HFF-Myc (cell line): ENCODE measurements at places on chromosomes 16 and 17.
A peak's percentile ranks its signal among the peaks of the same experiment; 100 is the strongest.

DNA sequence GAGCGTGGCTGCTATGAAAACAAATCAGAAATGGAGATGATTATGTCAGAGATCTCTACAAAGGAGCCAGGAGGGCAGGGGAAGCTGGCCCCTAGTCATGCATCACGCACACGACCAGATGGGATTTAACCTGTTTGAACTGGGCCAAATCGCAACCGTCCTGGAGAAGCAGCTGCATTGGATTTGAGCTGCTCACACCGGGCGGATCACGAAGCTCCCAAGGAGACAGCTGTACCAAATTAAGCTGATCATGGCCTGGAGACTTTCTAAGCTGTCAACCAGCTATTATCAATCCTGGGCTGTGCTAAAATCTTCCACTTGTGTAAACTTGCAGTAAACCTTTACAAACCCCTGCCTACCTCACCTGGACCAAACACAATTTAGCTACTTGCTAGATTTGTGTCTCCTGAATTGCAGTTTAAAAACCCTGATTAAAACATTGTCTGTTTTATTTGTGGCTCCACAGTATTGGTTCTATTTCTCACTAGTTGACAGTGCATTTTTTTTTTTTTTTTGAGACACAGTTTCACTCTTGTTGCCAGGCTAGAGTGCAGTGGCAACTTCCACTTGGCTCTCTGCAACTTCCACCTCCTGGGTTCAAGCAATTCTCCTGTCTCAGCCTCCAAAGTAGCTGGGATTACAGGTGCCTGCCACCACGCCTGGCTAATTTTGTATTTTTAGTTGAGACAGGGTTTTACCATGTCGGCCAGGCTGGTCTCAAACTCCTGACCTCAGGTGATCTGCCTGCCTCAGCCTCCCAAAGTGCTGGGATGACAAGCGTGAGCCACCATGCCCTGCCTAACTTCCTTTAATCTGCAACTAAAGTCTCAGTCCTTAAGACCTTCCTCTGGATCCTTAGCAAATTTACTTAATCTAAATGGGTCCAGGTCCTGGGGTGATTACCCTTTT lies 98.3 kb upstream of the GRIN2A start:
- DNase-seq, result no peak

- no peak for DNase-seq
Measured at GRCh38 chr17:44087319-44087718, 16.8 kb downstream of the G6PC3 start.

- no peak for DNase-seq
Measured at GRCh38 chr16:73037331-73037745, 10.6 kb downstream of the ZFHX3 start.

GRCh38 chr16:31501226-31501965 lies 6.8 kb downstream of the RUSF1 start:
- no peak for DNase-seq

DNA sequence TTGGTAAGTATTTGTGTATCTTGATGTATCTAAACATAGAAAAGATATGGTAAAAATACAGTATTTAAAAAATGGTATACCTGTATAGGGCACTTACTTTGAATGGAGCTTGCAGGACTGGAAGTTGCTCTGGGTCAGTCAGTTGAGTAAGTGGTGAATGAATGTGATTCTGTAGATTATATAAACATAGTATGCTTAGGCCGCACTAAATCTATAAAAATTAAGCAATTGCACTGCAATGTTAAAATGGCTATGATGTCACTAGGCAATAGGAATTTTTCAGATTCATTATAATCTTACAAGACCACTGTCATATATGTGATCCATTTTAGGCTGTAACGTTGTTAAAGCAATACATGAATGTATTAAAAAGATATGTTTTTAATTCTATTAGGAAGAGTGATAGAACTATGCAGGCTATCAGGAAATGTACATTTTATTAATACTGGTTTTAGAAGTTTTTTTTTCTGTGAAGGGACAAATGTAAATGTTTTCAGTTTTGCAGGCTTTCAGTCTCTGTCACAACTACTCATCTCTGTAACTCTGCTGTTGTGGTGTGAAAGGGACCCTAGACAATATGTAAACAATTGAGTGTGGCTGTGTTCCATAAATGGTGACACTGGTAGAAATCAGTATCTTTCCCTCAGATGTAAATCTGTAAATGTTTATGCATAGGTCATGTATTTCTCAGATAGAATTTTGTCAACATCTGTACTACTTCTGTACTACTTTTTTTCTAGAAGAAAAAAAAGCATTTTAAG lies 10.5 kb downstream of the CBFB start:
- no peak for DNase-seq

DNA sequence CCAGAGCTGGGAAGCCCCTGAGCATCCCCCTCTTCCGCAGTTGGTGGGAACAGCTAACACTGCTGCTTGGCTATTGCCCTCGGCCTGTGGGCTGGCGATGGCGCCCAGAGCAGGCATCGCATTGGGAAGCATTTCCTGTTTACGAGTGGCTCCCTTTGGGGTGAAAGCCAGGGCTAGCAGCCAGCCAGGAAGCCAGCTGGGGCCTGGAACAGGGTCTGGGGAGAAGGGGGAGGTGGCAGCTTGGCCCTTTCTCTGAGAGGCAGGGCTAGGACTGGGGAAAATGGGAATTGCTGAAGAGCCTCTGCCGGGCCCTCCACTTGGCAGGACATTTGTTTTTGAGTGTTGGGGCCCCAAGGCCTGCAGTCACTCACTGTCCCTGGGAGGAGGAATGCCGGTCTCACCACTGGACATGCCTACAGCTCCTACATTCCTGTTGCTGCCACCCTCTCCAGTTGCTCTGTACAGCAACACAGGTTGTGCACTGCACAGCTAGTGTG lies 2.4 kb upstream of the MTSS2 start:
- no peak for DNase-seq

DNA sequence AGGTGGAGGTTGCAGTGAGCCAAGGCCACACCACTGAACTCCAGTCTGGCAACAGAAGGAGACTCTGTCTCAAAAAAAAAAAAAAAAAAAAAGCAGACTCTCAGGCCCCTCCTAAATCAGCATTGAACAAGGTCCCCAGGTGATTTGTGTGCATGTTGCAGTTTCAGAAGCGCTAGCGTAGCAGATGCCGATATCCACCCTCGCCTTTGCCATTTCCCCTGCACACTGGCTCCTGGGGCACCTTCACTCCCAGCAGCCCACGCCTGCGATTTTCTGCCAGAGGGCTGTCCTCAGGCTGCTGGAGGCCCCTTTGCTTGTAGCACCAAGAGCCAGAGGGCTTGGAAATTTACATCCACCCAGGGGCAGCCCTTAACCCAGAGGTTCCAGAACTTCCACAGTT lies 95.6 kb downstream of the WSCD1 start:
- no peak for DNase-seq

DNA sequence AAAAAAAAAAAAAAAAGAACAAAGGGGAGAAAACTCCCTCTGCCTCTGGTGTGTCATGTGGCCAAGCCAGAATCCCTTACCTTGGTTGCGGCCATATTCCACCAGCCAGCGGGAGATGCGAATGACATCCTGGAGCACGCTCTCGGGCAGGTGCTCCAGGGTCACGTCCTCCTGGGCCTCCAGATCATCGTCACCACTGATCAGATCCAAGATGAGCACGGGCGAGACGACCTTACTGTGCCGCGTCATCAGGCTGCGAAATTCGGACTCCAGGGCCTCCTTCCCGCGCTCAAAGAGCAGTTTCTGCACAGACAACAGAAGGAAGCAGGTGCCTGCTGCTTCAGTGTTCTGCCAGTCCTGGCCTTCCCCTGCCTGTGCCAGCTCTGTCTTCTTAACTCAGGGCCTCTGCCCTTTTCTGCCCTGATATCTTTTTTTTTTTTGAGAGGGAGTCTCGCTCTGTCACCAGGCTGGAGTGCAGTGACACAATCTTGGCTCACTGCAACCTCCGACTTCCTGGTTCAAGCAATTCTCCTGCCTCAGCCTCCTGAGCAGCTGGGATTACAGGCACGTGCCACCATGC lies 5.8 kb downstream of the EXOC7 start:
- no peak for DNase-seq

DNA sequence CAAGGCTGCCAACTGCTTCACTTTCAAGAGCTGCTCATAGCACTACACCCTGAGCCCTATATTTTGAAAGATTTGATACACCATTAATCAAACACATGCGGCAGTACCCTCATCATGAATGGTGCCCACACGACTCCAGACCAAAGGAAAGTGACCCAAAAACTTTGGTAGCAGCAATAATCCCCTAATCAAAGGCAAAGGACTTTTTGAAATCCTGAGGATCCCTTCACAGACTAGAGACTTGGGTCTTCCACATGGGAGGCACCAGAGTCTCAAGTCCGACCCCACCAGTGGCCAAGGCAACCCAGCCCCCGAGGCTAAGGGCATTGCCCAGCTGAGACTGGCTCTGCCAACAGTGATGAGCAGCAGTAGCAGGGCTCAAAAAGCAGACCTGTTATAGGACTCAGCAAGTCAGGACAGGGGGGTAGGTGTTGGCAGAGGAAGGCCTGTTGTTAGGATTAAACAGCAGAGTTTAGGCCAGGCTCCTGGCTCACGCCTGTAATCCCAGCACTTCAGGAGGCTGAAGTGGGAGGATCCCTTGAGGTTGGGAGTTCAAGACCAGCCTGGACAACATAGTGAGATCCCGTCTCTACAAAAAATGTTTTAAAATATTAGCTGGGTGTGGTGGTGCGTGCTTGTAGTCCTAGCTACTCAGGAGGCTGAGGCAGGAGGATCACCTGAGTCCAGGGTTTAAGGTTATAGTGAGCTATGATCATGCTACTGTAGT lies 3.2 kb downstream of the TRIM25 start:
- DNase-seq, result no peak

DNA sequence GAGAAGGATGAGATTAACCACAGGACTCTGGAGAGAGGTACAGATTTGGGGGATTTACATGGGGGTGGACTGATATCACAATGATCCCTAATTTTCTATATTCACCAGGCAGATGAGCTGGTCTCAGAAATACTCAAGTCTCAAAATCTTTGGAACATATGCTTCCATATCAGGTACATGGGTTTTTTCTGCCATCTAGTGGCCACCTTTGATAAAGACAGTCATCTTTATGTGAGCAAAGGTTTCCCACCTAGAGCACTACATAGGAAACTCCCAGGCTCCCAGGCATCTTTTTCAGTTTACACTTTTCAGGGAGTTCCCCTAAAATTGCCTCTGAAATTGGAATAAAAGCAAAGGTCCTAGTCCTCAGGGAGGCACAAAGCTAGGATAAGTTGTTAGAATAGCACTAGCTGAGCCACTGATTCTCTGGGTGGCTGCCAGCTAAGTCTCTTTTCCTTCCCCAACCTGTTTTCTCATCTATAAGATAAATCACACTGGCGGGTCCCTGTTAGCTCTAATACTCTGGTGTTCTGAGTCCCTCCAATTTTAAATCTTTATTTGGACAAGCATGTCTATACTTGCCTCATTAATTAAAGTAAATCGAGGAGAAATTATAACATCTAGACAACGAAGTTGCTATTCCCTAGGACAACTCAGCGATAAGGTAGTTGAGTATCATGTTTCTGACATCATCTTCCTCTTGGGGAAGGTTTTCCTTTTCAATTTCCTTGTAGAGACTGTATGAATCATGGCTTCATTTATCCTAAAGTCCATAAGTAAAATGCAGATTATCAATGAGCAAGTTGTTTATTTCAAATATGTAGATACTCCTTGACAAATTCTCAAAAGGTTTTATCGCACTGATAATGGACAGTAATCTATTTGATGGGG lies 19.0 kb upstream of the MON1B start:
- DNase-seq, result peak; percentile 41

DNA sequence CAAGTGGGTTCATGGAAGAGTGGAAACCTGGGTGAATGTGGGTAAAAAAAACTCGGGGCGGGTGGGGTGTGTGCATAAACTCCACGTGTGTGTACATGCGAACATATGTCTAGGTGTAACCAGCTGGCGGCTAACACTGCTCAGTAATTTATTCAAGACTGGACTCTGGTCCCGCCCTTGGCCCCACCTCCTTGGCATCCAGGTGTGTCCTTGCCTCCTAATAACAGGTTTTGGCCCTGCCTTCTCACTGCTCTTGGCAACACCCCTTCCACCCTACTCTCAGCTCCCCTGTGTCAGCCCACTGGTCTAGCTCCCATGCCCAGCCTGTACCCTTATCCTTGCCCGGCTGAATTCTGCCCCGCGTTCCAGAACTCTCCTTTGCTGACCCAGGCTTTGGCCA lies 8.3 kb downstream of the FLII start:
- no peak for DNase-seq

DNA sequence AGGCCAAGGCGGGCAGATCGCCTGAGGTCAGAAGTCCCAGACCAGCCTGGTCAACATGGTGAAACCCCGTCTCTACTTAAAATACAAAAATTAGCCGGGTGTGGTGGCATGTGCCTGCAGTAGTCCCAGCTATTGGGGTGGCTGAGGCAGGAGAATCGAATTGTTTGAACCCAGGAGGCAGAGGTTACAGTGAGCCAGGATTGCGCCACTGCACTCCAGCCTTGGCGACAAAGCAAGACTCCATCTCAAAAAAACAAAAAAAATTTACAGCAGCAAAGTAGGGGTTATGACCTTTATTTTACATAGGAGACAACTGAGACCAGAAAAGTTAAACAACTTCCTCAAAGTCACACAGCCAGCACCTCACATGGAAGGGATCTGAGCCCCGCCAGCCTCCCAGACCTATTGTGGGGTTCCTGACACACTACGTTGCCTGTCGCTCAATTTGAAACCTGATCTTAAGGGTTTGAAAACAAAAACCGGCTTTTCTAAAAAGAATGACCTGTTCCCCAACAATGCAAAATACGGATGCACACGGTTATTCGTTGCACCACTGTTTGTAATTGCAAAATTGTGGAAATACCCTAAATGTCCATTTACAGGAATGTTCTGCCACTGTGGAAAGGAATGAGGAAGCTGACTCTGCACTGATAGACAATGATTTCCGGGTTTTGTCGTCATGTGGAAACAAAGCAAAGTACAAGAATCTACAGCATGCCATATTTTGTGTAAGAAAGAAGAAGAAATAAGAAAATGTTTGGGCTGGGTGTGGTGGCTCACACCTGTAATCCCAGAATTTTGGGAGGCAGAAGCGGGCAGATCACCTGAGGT lies 77.2 kb downstream of the CNGB1 start:
- DNase-seq, result no peak

- no peak for DNase-seq
Measured at GRCh38 chr16:73058616-73059409, 10.9 kb upstream of the ZFHX3 start.

- no peak for DNase-seq
Measured at GRCh38 chr17:77444984-77445759, 304.4 kb downstream of the SEC14L1 start.

DNA sequence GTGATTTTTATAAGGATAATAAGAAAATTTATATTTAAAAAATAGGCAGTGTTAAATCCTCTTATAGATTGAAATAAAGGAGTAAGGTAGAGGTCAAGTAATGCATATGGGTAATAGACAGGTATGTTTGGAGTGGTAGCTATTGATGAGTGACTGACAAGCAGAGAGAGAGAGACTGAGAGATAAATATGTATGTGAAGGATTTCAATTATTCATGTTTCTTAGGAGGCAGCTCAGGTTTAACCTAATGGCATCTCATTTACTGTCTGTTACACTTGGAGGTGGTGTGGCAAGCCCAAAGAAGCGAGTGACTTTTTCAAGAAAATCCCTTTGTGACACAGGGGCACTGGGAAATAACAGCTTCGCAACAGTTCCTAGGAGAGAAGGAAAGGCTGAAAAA lies 120.2 kb downstream of the KIF2B start:
- no peak for DNase-seq
